ENCODE measurements at places on chromosomes 7 and 10.

GRCh38 chr10:3099291-3100092, 32.1 kb downstream of the PFKP start:
- no peak for DNase-seq

GRCh38 chr7:155947051-155947450, 134.8 kb upstream of the SHH start:
- DNase-seq: no peak

DNA sequence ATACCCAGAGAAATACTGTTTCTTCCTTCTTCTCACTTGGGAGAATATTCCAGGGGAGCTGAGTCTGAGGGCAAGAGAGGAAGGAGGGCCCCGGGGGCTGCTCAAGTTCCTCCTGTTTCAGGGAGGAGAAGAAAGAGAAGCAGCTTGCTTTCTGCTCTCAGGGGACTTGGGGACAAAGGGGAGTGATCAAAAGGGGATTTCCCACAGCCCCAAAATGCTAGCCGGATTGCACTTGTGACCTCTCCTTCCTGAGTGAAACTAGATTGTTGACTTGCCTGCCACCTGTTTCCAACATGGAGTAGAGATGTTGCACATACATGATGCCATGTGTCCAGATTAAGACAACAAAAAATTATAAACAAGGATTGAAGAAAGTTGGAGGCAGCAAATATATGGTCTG, 28.7 kb upstream of the PDCD4 start:
- no peak for DNase-seq

DNA sequence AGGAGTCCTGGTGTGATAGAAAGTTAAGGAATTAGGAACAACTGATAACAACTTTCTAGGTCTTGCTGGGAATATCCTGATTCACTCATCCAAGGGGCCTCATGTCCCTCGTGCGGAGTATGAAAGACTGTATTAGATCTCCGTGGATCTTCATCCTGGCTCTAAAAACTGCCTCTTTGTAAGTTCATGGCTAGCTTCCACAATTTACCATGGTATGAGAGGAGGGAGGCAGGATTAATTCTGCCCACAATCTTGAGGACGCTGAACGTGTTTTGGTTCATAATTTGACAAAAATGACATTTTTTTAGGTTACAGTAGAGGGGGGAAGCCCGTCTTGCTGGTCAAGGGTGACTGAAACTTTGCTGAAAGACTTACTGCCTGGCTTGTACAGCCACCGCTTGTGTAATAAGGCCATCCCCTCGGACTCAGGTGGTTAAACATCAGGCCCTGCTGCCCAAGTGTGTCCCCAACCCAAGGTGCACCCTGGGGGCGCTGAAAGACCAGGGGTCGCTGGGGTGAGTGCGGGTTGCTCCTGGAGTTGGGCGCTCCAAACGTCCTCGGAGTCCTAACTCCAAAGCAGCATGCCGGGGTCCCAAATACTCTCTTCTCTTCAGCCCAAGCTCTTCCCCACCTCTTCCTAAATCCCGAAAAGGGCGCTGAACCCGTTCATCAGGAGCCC, 733 bp downstream of the HIBADH start:
- DNase-seq: peak; percentile 15

DNA sequence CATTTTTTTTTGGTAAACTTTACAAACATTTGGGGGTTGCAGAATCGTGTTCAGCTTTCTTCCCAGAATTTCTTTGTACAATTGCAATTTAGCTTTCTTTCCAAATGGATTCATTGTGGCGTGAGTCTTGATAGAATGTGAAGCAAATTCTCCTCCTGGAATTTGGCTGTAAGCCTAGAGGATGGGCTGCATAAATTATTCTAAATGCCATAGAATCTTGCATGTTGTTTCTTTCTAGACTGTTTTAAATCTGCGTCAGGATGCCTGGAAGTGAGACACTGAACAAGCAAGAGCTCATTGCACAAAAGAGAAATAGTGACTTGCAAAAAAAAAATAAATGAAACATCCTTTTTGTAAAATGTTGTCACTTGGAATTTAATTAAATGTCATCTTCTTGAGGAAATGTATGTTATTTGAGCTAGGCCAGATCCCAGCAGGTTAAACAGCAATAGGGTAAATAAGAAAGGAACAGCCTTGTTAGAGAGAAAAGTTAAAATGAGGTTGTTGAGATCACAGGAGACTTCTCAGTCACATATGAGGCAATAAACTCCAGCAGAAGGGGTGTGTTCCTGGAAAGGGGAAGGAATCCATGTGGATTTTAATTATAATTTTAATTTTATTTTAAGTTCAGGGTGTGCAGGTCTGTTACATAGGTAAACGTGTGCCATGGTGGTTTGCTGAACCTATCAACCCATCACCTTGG, 483.0 kb downstream of the PLXDC2 start:
- no peak for DNase-seq

Measured in frontal cortex (tissue), 4 donors.